ENCODE measurements at places on chromosomes 16 and 17. TPM values are rescaled to one million over a fixed set of nuclear protein-coding genes. Genes with fewer than 3 reads are reported as not detected.

The DNASE1L2 gene
- total RNA-seq: 2.6 TPM

The ADAP2 gene
- total RNA-seq: 15.8 TPM

The ZNF500 gene
- total RNA-seq: 15.3 TPM

The SEPTIN1 gene
- 0.10 TPM for total RNA-seq

The DRC7 gene
- total RNA-seq: 6.0 TPM

The HEATR9 gene
- total RNA-seq: not detected

The KIF19 gene
- total RNA-seq: 1.8 TPM

The ABCA6 gene
- 7.9 TPM for total RNA-seq

The KCNJ12 gene
- 3.6 TPM for total RNA-seq

The SNAI3 gene
- total RNA-seq: 0.30 TPM

The TBC1D3H gene
- total RNA-seq: not detected

The RNF157 gene
- 22.8 TPM for total RNA-seq

The EFCAB13 gene
- 11.8 TPM for total RNA-seq

The HELZ gene
- total RNA-seq: 50.5 TPM

The WFIKKN2 gene
- total RNA-seq: 111 TPM

The NPIPA7 gene
- 3.2 TPM for total RNA-seq

The PRDM7 gene
- total RNA-seq: not detected

The UTS2R gene
- not detected for total RNA-seq

The CDC42EP4 gene
- 59.8 TPM for total RNA-seq

The CACNG4 gene
- total RNA-seq: 19.7 TPM

The CACNG3 gene
- total RNA-seq: 3.8 TPM

The BMERB1 gene
- total RNA-seq: 70.7 TPM

The BIRC5 gene
- 18.9 TPM for total RNA-seq

The KRT39 gene
- total RNA-seq: not detected

The GLTPD2 gene
- total RNA-seq: not detected

The CCT6B gene
- total RNA-seq: 5.2 TPM

The SLC6A2 gene
- total RNA-seq: 0.89 TPM

The STUB1 gene
- 59.6 TPM for total RNA-seq

The CLEC3A gene
- total RNA-seq: 0.30 TPM

The VAT1 gene
- 80.8 TPM for total RNA-seq

The UBB gene
- 2,583 TPM for total RNA-seq

The ITGAD gene
- not detected for total RNA-seq

The LLGL2 gene
- total RNA-seq: 2.0 TPM

The HOXB13 gene
- total RNA-seq: not detected

The GP1BA gene
- not detected for total RNA-seq

The MT1G gene
- 1.7 TPM for total RNA-seq

The FBXW10 gene
- total RNA-seq: 0.40 TPM

The CFAP97D1 gene
- total RNA-seq: 0.10 TPM

The RCVRN gene
- 0.33 TPM for total RNA-seq

The CACNG5 gene
- total RNA-seq: 1.7 TPM

The SCIMP gene
- 1.3 TPM for total RNA-seq

The UMOD gene
- total RNA-seq: not detected

The GGNBP2 gene
- 76.3 TPM for total RNA-seq

The KRTAP16-1 gene
- not detected for total RNA-seq

The NACA2 gene
- total RNA-seq: 0.28 TPM

The KLHL11 gene
- total RNA-seq: 64.6 TPM

The SULT1A4 gene
- 22.8 TPM for total RNA-seq

The RASL10B gene
- 8.2 TPM for total RNA-seq

The GRAPL gene
- 1.6 TPM for total RNA-seq

The CD300LG gene
- total RNA-seq: 0.39 TPM

The KRT17 gene
- 0.69 TPM for total RNA-seq
